Fibroblast of villous mesenchyme (primary cell): ENCODE measurements at places on chromosomes 5 and 9. TPM values are rescaled to one million over a fixed set of nuclear protein-coding genes. Genes with fewer than 3 reads are reported as not detected.

Gene PCDHGB3
- total RNA-seq: 3.9 and 5.2 TPM in 2 replicates

- DNase-seq: peak; percentile 93
These were observed 207.2 kb upstream of the DAPK1 start for GRCh38 chr9:87290241-87291052.

GRCh38 chr9:121898856-121899255 is 194.3 kb downstream of the TTLL11 start:
- no peak for DNase-seq

DNA sequence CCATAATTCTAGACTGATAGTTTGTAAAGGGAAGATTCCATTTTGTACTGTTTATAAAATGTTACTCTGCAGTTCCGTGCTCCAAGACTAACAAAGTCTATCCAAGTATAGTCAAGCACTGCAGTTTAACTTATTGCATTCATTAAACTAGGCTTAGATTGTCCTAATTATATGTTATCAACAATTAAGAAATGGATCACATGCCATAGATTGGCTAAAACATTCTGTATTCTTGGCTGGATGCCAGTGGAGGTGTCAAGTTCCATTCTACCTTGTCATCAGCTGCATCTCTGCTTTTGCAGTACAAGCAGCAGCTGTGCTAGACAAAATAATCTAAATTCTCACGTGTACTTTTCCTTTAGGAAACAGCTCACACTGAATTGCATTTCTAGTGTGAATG is 69.4 kb upstream of the MEF2C start:
- DNase-seq: peak; percentile 6
